CD4-positive, alpha-beta T cell treated with Interleukin-17A for 4 hours (primary cell): ENCODE measurements at places on chromosomes 5 and 9.

GRCh38 chr9:105359892-105360291 is 87.9 kb upstream of the FSD1L start:
- no peak for DNase-seq

- DNase-seq = peak; percentile 38
Observed at GRCh38 chr5:73448463-73449136, at the start of gene FOXD1. Gene FOXD1 (minus strand): TSS chr5:73448777. CDS start chr5:73448362, 415 bp downstream.

- peak; percentile 59 for DNase-seq
Observed at GRCh38 chr9:128006332-128006996, 25.7 kb upstream of the EEIG1 start.

- no peak for DNase-seq
Observed at GRCh38 chr5:170709640-170710039, 73.9 kb upstream of the GABRP start.

DNA sequence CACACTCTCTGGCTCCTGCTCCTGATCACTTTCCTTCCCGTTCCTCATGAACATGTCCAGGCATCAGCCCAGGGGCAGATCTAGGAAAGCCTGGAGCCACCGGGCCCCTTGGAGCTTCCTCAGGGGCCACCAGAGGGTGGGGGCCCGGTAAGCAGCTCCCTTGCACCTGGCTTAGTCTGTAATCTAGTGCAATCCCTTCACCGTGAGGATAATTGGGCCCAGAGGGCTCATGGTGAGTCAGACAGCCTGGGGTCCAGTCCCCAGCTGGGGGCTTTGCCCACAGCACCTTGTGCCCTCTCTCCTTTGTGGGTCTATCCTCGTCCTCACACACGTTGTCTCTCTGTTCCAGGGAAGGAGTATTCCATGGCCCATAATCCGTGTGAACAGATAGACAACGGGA is 10.4 kb upstream of the ALDH1B1 start:
- no peak for DNase-seq
